Stimulated activated CD4-positive, alpha-beta T cell treated with anti-CD3 and anti-CD28 coated beads, Interleukin-1b, Interleukin-23, amount 100 ng/mL, for 1 hour (primary cell): ENCODE measurements at places on chromosomes 7 and 10.

DNA sequence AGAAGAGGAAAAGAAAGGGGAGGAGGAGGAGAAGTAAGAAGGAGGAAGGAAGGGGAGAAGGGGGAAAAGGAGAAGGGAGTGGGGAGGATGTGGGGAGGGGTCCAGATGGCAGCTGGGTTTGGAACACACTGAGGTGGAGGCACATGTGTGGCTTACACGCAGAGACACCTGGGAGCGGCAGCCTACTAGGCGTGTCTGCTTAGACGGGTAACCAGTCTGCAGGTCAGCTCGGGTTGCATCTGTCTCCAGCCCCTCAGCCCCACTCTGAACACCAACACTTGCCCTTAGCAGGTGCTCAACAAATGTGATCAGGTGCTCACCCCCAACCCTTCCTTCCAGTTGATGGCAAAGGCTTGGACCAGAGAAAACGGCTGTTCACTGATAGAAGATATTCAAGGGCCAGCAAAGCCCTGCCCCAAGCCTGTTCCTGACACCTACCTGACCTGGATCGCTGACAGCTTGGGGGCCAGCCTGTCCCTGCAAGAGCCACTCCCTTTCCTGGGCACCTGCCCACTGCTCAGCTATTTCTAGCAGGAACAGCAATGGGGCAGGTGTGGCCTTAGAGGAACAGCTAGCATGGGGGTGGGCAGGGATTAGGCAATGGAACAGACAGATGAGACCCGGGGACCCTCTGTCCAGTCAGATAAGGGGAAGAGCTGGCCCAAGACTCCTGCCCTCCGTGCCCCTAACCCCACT lies 70.5 kb downstream of the SH3PXD2A start:
- DNase-seq = no peak

DNA sequence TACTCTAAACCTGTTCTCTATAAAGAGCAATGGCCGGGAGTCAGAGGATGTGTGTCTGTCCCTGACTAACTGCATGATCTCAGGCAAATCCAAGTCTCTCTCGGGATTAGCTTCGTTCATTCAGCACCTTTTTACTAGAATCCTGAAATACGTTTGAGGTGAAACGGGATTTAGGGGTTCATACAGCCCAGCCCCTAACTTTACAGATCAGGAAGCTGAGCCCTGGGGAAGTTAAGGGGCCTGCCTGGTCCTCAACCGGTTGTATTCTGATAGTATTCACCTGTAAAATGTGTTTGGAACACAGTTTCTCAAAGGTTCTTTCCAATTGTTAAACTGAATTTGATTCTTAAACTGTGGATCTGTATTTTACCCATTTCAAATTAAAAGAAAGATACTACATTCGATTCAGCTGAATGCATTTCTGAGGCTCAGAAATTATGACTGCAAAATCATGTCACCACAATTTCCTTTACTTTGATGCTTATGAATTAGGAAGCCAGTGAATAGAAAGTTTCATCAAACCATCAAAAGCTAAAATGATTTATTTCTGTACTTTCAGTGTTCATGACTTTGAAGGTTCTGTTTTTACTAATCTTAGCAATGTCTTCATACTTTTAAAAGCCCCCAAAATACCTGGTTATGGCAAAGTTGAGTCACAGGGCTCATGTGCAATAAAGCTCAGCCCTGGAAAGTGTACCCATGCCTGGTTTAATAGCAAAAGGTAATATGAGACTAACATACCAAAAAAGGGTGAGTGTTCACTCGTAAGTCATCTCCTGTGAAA lies 28.9 kb upstream of the EZH2 start:
- DNase-seq = no peak

DNA sequence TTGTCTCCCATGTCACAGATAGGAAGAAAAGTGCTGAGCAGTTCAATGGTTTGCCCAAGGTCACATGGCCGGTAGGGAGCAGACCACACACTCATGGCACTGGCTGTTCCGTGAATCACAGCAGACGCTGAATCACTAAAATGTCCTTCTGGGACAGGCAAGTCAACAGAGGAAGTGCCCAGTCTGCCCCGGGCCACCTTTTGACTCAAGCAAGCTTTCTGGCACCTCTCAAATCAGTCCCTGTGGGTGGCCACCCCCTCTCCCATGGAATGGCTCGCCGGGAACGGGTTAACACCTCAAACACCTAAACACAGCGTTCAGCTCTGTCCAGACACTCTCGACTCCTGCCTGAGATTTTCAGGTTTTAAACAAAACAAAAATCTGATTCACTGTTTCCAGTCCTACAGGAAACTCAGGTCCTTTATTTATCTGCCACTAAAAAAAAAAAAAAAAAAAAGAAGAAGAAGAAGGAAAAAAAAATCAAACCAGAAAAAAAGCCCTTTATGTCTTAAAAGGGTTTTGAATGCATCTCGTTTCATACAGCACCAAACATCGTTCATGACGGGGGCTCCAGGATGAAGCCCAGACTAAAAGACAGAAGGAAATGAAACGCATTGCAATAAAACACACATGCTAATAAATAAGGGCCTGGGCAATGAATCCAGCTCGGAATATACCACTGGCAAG lies 15.5 kb downstream of the CARD11 start:
- DNase-seq = no peak

DNA sequence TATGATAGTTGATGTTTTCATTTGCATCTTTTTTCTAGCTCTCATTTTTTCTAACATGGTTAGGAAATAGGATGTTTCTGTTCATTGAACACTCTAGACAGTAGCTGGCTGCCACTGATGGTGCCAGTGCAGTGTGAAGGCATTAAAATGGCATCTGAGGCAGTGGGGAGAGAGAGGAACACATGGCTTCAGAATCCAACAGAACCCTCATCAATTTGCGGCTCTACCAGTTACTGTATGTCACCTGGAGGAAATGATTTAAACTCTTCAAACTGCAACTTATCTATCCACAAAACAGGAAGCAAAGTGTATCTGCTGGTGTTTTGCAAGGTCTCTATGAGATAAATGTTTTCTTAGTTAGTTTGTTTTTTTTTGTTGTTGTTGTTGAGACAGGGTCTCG lies 305.2 kb upstream of the PRKCQ start:
- DNase-seq = no peak

- no peak for DNase-seq
These were observed 39.1 kb downstream of the NHLRC2 start for GRCh38 chr10:113893570-113893969.

- no peak for DNase-seq
These were observed 171.2 kb downstream of the EBF3 start for GRCh38 chr10:129792864-129793263.

GRCh38 chr7:158328376-158329013 lies 259.1 kb downstream of the PTPRN2 start:
- DNase-seq = no peak

DNA sequence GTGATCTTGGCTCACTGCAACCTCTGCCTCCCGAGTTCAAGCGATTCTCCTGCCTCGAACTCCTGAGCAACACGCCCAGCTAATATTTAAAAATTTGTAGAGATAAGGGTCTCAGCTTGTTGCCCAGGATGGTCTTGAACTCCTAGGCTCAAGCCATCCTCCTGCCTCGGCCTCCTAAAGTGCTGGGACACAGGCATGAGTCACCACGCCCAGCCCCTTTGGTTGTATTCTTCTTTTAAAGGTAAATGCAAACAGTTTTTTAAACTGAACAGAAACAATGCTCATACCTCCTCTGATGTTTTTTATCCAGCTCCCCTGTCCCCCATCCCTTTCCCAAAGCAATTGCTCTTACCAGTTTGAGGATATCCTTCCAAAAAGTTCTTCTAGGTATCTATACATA lies 79.5 kb upstream of the DUSP5 start:
- no peak for DNase-seq

DNA sequence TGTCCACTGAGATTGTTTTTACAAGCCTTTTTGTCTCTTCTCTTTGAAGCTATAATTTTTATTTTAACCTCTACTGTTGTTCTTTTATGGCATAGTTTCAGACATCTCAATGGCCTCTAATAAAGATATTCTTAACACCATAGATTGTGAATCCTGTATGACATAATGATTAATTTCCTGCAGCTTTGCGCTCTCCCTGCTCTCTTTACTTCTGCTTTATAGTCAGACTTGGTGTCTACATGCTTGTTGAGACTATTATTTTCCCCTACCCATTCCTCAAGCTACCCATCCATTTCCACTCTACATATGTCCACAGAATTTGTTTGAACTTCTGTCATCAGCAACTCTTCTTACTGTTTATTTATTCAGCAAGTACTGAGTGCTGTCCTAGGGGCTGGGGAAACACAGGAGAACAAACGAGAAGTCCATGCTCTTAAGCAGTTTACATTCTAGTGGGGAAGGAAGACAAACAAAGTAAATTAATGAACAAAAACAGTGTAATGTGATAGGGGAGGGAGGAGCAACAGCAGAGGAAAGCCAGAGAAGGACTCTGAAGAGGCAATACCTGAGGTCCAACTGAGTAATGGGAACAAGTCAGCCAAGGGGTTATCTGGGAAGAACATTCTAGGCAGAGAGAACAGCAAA lies 110.1 kb downstream of the CDK14 start:
- DNase-seq = no peak

DNA sequence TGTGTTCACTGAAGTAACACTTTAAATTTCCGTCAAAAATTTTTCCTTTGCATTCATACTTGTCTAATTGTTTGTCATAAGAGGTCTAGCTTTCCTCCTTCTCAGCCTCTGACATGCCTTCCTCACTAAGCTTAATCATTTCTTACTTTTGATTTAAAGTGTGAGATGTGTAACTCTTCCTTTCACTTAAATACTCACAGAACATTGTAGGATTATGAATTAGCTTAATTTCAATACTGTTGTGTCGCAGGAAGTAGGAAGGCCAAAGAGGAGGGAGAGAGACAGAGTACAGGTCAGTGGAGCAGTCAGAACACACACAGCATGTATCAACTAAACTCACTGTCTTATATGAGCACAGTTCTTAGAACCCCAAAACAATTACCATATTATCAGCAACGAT lies 99.0 kb downstream of the SRPK2 start:
- no peak for DNase-seq

DNA sequence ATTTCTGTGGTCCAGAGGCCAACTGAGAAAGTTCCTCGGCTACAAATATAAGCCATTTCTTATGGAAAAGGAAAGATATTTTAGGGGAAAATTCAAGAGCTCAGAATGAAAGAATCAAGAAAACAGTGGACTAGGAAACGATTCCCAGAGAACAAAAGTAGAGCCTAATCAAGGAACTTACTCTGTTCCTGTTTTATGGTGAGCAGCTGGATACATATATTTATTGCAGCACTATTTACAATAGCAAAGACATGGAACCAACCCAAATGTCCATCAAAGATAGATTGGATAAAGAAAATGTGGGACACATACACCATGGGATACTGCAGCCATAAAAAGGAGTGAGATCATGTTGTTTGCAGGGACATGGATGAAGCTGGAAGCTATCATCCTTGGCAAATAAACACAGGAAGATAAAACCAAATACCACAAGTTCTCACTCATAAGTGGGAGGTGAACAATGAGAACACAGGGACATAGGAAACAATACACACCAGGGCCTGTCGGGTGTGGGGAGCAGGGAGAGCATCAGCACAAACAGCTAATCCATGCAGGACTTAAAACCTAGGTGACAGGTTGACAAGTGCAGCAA lies 298.7 kb downstream of the THSD7A start:
- no peak for DNase-seq

DNA sequence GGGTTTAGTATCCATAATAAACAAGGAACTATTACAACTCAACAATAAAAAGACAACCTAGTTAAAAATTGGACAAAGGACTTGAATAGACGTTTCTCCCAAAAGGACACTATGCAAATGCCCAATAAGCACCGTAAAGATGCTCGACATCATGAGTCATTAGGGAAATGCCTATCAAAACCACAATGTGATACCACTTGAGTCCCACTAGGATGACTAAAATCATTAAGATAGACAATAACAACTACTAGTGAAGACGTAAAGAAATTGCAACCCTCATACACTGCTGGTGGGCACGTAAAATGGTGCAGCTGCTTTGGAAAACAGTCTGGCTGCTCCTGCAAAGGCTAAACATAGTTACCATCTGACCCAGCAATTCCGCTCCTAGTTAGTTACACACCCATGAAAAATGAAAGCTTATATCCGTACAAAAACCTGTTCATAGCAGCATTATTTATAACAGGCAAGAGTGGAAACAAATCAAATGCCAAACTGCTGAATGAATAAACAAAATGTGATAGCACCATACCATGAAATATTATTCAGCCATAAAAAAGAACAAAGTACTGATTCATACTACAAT lies 17.3 kb downstream of the CCDC3 start:
- no peak for DNase-seq

DNA sequence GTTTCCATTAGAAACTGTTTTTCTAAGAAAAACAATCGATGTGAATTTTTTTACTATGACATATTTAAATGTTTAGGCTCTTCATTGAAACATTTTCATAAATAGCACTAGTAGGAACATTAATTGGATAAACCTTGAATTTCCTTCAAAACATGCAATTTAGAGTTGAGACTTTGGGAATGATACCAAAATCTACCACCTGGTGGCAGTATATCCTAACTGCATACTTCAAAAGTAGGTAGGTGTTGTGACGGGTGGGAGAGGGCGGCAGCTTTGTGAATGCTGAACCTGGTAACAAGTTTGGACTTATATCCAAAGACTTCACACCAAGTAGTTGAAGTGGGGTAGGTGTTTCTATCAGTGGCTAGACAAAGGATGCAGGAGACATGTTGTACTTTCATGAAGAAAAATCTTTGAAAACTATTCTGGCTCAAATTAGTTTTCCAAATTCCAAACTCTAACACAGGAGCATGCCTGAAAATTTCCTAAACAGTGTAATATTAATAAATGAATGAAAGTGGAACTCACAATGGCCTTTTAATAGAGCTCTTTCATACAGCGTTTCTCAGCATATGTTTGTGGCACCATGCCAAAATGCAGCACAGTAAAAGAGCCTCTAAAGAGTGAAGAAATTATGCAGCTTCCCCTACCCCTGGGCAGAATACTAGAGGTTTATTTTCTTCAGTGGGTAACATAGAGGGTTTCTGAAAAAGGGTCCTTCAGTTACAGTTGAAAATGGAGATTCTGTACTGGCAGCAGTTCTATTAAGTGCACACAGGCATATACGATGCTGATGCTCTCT lies 201.0 kb upstream of the TPK1 start:
- DNase-seq = no peak

GRCh38 chr7:87212498-87212897 lies 7.0 kb downstream of the TMEM243 start:
- DNase-seq = no peak

GRCh38 chr10:101903827-101904550 lies 60.4 kb upstream of the KCNIP2 start:
- no peak for DNase-seq

DNA sequence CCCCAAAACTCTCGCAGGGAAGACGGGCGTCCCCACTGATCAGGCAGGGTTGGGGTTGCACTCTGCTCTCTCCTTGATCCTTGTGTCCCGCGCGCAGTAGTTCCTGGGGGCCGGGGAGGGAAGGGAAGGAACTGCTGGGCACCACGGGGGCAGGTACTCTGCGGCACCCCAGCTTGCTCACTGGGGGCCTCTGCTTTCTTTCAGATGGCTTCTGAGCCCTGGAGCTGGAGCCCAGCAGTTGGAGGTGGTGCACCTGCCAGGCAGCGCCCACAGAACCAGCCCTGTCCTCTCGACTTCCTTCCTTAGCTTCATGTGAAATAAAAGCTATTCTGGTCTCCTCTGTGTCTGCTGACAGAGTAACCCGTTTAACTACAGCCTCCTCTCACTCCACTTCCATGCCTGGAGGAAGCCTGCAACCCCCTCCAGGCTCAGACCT lies 12.2 kb downstream of the PLAC9 start:
- no peak for DNase-seq
